Caco-2 (cell line): ENCODE measurements at places on chromosomes 1 and 21. TPM values are rescaled to one million over a fixed set of nuclear protein-coding genes. Genes with fewer than 3 reads are reported as not detected.
A peak's percentile ranks its signal among the peaks of the same experiment; 100 is the strongest.

Gene SLAMF6
- not detected in 2 replicates for total RNA-seq

Gene MYCBP
- 21.8 and 27.7 TPM in 2 replicates for total RNA-seq

DNA sequence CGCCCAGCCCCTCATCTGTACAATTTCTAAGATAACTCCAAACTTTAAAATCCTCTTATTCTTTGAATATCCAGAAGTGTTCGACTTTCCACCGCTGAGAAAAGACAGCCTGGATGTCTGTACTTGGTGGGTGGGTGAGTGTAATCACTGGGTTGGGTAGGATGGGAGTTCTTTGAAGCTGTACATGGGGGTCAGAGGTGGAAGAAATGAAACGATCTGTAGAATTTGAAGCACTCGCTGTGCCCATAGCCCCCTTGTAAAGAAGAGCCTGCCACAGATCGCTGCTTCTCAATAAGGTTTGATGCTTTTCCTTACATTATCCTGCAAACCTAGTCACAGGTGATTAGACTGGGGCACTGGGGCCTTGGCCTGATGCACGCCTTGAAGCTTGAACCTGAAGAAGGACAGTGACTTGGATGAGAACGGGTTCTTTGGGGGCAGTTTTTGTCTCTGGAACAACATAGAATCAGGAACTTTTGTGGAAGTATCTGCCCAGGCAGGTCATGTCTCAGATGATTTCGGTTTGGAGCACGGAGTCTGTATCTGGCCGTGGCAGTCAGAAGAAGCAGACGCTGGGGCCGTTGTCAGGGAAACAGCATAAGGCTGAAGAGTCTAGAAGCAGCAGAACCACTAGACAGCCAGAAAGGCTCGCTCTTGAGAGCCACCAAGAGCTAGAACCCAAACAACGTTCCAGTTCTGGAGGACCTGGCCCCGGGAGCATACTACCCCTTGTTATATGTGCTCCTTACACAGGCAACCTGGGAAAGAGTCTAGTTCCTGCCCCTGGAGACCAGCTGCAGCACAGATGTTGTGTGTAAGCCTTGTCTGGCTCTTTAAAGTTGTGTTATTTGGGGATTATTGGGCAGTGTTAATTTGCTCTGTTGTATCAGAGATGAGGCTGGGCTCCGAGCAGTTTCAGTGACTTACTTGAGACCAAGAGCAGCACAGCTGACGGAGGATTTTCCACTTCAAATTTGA lies 45.1 kb upstream of the SCCPDH start:
- no peak for DNase-seq

DNA sequence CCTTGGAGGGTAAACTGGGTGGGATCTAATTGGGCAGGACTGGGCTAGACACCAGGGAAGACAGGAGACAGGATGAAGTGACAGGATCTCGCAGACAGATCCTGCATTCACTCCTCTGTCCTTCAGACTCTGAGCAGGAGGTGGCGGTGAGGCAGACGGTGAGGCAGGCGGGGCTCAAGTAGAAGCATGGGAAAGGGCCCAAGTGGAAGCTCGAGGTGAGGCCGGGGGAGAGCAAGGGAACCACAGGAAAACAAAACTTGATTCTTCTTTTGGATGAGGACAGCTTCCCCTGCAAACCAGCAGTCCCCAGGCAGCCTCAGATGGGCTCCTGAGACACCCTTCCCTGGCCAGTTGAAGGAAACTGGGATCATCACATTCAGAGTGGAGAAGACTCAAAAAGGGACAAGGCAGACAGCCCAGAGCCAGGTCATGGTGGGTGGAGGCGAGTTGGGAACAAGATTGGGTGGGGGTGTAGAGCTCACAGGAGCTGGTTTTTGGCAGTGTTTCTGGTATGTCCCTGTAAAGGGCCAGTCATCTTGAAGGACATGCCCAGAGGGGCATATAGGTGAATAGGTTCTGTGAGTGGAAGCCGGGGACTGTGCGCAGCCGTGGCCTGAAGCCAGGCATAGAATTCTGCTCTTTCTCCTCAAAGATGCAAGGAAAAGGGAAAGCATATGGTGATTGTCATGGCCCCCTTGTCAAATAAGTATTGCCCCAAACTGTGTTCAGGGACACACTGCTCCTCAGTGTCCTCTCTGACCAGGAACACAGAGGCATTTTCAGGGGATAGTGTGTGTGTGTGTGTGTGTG lies 18.0 kb downstream of the INKA2 start:
- DNase-seq = no peak

DNA sequence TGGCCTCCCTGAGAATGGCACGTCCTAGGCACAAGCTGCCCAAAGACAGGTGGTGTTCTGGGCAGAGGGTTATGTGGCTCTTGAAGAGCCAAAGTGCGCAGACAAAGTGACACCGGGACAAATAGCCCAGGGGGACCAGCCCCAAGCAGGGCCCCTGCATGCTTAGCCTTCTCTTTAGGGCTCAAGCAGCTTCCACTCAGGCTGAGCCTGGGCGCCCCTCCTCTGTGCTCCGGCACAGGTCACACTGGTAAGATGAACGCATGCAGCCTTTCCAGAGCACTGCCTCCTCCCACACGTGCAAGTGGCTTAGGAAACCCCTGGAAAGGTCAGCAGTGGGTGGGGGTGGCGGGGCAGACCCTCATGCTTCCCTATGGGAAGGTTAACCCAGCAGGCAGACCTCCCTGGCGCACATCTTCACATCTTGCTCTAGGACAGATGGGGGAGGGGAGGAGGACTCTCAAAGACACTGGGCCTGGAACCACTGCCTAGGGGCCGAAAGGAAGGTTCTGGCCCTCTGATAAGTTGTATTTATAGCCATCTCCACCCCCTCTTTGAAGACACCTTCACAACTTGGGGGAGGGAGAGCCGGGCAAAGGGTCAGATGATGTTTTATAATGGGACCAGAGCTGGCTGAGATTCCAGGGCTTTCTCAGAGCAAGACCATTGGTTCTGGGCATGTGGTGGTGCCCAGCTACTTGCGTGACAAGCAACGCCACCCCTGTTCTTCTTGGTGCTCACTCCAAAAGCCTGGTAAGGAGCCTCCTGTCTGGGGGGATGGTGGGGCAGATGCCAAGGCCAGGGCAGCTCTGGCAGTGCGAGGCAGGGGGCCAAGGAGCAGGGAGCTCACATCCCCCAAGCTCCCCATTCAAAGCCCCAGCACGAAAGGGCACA lies 5.5 kb downstream of the KLHL21 start:
- DNase-seq = no peak

GRCh38 chr1:907611-908451 lies 15.9 kb upstream of the SAMD11 start:
- DNase-seq = peak; percentile 7

DNA sequence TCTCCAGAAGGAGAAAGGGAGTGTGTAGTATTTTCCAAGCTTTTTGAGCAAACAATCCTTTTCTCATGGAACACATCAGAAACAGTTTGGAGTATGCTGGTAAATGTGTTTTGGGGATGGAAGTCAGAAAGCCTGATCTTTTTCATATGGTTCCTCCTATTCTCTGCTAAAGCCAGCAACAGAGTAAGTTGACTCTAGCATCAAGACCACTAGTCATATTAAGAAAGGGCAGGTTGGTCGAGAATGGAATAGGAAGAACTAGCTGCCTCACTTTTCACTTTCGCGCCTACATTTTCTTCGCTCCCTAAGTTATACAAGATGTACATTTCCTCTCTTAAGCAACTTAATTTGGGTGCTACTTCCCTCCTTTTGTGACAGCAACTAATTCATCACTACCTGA lies 24.0 kb downstream of the PPT1 start:
- no peak for DNase-seq

GRCh38 chr1:232876506-232877364 lies 71.5 kb downstream of the MAP10 start:
- DNase-seq = no peak

DNA sequence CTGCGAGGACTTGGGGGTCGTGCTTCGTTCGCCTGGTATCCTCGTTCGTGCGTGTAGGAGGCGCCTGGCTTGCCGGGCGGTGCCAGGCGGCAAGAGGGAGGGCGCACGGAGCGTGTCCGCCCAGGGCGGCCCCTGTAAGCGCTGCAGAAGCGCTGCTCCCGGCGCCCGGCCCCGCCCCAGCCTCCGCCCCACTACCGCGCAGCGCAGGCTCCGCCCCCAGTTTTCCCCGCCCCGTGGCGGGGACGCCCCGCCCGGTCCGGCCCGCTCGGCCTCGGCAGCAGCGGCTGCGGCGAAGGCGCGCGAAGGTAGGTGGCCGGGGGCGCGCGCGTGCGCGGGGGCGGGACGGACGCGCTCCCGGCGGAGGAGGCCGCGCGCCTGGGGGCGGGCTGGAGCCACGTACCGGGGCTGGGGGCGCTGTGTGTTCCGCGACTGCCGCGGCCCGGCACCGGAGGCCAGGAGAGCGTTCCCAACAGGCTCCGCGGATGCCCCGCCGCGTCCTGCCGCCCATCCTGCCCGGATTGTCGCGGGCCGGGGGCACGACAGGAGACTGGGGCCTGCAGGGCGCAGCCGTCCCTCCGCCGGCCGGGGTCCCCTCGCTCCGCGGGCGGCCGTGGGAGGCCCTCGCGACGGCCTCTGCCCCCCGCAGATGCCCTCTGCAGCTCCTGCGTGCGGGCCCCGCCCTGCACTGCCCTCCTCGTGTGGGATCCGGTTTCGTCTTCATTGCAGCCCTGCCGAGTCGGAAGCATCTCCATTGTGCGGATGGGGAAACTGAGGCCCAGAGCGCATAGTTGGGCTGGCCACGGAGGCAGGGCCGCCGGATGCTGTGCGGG lies 7.7 kb upstream of the CROCC start:
- DNase-seq = peak; percentile 91

DNA sequence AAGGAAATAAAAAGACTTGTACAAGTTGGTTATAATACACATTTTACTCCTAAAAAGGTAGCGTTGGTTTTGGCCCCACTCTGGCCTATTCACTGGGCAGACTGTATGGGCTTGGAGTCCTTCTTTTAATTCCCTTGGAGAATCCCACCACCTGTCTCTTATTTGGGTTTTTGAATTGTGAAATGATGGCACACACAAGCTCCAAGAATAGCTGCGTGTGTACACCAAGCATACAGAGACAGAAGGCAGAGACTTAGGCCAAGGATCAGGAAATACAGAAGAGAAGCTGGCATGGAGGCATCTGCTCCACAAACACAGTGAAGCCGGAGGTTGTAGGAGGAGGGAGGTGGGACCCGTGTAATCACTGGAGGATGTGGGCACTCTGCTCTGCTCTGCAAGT lies 29.1 kb downstream of the DDR2 start:
- DNase-seq = no peak

DNA sequence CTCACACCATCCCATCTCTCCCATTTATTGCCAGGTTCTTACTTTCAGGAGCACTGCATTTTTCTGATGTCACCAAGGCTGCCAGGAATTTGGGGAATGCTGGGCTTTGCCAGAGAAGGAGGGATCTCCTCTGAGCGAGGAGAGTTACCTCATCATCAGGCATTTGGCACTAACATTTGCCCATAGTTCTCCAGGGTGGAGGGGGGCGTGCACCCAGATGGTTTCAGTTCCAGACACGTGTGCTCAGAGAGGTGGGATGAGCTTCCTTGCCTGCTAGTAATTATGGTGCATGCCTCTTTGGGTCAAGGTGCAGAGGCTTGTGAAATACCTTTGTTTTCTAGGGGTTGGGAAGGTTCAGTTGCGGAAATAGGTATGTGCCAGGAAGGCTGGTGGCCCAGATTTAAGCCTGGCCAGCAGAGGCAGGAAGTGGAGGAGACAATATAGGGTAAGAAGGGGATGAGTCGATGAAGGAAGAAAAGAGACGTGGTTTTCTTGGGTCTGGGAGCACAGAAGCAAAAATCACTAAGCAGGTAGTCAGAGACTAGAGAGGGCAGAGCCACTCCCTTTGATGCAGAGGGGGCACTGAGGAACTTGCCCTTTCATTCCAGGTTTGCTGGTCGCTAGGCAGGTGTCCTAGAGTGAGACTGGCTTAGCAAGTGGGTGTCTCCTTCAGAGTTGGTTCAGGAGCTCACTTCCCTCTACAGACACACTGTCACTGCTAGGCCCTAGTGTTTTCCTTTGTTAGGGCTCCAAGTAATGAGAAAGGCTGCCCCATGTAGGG lies 7.2 kb downstream of the TUFT1 start:
- peak; percentile 96 for DNase-seq

DNA sequence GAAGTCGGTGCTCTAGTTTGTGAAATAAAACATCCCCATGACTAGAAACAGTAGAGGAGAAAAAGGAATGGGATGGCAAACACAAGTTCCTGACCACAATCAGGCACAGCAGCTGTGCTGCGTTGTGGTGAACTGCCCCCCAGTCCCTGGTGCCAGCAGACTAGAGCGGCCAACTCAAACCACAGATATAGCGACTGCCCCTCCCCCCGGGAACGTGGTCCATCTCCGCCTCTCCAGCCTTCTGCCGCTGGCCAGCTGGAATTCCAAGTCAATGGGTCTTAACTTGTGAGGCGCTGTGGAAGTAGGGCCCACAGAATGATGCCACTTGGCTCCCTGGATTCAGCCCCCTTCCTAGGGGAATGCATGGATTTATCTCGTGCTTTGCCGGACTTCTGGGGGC lies 41.6 kb upstream of the ZNF678 start:
- no peak for DNase-seq

DNA sequence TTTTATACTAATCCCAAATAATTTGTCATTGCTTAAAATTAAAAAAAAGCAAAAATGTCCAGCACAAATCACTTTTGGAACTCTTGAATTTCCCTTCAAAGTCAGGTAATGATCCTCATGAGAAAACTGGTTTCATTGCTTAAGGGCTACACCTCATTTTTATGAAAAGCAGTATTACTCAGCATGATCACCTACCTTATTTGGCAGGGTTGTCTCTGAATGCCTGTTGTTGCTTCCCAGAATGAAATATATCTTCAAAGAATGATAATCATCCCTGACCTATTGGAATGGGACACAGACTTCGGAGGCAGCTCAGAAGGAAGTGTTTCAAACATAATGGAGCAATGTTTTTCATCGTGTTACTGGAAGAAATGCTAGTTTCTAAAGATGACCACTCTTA lies 29.7 kb downstream of the C1orf21 start:
- no peak for DNase-seq

DNA sequence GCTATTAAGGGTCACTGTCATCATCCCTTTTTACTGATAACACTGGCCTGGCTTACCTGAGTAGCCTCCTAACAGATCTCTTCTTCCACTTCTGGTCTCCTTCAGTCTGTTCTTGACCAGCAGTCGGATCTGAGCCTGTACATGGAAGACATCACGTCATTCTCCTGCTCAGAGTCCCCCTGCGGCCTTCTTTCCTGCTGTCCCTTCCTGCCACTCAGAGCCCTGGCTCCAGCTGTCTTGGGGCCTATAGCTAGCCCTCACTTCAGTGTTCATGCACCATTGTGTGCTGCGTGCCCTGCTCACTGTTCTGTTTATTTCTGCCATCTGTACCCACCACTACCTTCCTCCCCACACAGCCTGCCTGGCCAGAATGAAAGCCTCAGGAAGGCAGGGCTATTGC lies 8.4 kb downstream of the ADARB1 start:
- no peak for DNase-seq

DNA sequence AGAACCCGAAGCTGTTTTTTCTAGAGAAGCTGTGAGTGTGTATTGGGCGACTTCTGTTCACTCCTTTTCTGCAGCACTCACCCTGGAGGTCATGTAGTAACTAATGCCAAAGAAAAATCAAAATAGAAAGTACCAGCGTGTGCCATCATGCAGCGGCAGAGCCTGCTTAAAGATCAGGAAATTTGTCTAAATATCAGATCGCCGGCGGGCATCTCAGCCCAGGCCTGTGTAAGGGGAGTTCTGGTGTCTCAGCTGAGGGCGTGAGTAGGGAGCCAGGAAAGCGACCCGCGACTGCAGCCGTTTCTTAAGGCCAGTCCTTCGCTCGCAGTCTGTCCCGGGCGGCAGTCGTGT lies 768 bp downstream of the EDARADD start:
- DNase-seq = no peak

GRCh38 chr1:209886219-209886536 lies 51.8 kb upstream of the SYT14 start:
- DNase-seq = no peak
